Eye (tissue), 1 donor: ENCODE measurements at places on chromosomes 16 and 17.

GRCh38 chr16:31354394-31355291 lies at the start of gene ITGAX:
Gene ITGAX, plus strand, starts transcription at chr16:31355176. Its CDS starts 79 bp downstream, at chr16:31355255.
- no peak for DNase-seq

- DNase-seq, result no peak
These were observed 7.6 kb downstream of the TBC1D16 start for GRCh38 chr17:80028030-80028429.

DNA sequence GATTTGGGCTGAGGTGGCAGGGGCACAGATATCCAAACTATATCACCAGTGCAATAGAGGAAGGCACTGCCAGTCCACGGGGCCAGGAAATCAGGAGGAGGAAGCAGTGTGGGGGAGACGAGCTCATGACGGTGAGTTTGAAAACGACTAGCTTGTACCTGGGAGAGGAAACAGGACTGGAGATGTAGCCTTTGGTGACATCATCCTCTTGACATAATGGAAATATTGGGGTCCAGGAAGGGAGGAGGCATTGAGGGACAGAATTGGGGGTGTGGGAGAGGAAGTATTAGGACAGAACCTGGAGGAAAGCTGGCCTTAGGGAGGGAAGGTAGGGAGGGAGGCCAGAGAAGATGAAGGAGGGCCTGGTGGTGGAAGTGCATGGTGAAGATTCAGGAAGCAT lies 109.1 kb downstream of the RGS9 start:
- no peak for DNase-seq

DNA sequence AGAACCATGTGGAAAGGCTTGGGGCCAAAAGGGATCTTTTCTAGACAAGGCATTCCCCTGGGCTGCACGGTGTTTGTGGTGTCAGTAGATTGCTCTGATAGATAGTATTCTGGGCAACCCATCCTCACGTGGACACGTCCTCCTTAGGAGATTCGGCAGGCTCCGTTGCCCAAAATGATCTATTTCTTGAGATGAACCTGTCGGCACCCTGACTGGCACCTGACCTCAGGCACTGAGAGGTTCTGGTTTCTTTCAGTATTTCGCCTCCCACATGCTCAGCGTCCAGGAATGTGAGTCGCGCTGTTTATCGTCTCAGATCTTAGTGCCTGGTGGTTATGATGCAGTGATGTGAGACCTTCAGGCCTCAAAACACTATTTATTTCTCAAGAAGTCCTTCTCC lies 89.7 kb downstream of the MARCHF10 start:
- DNase-seq, result no peak

GRCh38 chr16:67923414-67924116 lies 8.1 kb downstream of the CTRL start:
- no peak for DNase-seq

DNA sequence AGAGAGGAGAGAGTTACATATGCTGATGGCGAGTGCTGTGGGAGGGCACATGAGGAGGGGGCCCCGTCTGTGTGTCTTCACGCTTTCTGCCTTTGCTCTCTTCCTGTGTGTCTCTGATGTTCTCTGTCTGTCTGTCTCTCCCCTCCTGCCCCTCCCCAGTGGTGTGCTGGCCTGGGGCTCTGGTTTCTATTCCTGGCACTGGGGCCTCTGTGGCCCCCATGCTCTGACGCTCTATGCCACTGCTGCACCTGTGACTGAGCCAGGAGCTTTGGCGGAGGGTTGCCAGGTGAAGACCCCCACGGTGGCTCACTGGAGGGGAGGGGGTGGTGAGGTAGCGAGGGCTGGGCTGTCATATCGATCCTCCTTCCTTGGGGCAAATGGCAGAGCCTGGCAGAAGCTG lies 24.6 kb upstream of the BRD7 start:
- DNase-seq, result no peak

GRCh38 chr16:29014561-29015069 lies 29.8 kb downstream of the LAT start:
- DNase-seq, result no peak

- DNase-seq, result no peak
These were observed 184.8 kb downstream of the IRX5 start for GRCh38 chr16:55115506-55115905.

DNA sequence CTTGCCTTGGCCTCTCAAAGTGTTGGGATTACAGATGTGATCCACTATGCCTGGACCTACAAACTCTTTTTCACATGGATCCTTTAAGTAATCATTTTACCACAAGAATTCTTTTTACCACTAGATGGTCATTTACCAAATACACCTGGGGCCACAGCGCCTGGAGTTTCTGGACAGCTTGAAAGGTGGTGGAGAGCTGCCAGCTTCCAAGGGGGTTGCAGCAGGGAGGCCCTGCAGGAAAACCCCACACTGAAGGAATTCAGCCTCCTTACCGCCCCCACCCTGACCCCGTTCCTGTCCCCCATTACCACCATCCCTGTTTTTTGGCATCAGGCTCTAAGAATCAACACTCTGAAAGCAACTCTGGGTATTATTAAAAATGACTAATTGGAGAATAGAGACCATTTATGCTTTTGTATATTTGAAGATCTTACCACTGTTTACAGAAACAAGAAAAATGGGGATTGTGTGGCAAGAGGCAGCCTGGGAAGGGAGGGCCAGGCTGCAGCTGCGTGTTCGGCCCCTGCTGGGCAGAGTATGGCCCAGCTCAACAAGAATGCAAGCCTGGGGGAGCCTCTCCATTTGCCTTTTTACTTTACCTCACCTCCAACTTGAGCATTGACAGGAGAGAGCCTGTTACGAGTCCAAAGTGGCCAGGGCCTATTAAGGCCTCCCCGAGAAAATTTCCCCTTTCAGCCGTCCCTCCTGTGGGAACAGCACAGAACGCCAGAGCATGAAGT lies 209.9 kb downstream of the ZFHX3 start:
- DNase-seq, result no peak

DNA sequence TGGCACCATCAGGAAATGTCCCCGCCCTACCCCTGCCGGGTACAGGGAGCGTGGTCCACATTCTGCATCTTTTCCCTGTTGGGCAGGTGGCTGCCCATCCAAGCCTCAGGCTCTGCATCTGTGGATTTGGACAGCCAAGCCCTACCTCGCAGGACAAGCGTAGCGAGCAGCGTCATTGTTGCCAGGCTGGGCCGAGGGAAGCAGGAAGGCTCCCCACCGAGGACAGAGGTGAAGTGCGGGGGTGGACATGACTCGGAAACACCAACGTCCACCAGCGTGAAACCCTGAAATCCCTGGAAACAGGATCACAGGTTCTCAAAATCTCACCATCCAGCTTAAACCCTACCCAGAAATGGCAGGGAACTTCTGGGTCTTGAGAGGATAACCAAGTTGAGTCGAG lies 73.6 kb downstream of the SOCS1 start:
- no peak for DNase-seq

DNA sequence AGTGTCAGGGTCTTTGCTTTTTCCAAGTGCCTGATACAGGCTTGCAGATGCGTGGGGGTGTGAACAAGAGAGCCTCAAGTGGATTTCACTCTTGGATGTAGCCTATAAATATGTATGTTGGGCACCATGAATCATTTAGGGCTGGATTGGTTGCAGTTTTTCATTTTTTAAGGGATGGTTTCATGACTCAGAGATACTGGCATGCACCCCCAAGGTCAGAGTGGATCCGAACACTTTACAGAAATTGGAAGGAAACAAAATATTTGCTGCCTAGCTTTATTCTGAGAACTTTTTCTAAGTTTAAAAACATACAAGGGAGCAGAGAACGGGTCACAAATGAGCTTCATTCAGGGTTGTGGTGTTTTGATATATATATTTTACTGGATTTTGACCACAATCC lies 436.8 kb upstream of the ERCC4 start:
- no peak for DNase-seq

DNA sequence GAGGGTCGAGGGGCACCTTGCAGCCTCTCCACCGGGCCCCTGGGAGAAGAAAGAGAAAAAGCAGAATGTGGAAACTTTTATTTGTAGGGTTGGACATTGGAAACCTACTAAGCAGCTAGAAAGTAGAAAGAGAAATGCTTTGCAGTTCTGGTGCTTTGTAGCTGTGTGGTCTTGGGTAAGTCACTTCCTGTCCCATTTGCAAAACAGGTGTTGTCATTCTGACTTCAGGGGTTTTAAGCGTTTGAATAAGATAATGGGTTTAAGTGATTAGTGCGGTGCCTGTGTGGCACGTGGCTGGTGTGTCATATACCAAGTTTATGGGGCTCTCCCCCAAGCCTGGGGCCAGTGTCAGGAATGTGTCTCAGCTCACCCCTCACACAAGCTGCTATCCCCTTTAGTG lies 1.6 kb downstream of the CA4 start:
- no peak for DNase-seq

DNA sequence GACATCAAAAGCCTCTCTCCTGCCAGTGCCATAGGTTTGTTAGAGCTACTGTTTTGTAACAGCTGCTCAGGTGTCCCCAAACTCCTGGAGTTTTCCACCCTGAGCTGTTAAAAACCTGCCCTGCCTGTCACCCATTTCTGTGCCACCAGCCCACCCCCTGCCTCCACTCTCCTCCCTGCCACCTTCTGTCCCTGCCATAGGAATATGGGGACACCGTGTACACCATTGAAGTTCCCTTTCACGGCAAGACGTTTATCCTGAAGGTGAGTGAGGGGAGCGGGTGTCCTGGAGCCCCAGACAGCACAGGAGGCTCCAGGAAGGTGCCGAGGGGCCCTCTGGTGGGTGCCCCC lies 5.2 kb upstream of the TCAP start:
- DNase-seq, result no peak

- DNase-seq, result peak; percentile 66
These were observed 66.3 kb downstream of the ZNF423 start for GRCh38 chr16:49789616-49790015.

DNA sequence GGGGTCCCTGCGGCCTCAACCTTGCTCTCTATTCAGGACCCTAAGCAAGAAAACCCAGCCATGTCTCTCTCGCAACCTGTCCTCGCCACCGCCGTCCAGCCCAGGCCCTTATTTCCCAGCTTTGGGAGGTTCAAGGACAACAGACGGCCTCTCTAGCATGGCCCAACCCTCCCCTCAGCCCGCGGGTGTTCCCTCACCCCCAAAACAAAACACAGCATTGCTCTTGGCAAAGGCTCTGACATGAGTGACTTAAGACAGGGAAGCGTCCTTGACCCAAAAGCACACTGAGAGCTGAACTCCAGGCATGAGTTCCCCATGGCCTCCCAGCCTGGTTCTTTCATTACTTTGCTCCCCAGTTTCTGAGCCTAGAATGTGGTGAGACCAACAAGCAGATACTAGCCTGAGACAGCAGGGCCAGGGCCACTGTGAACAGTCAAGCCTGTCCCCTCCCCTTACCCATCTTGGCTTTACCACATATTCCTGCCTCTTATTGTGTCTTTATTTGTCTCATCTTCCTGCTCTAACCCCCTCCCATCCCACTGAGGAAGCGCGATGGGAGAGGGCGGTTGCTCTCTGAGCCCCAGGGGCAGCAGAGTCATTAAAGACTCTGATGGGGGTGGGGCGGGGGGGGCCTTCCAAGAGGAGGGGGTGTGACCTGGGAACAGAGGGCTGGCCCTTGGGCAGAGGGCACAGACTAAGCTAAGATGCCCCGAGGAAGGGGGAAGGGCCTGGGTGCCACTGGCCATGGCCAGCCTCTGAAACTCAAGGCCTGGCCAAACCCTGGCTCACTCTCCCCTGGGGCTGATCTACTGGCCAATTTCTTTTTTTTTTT lies 11.8 kb downstream of the SREBF1 start:
- DNase-seq, result peak; percentile 51

DNA sequence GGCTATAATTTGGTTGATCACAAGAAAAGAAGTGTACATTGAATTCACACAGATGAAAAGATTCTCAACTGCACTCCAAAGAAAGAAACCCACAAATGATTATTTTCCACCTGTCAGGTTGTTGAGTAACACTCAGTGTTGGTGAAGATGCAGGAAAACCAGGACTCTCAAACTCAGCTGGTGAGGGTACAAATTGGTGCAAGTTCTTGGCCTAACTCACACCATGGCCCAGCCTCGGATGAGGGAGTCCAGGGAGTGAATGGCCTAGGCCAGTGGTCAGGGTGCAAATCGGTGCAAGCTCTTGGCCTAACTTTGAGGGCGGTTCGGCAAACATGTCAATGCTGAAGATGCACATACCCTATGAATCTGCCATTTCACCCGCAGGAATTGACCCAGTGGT lies 8.6 kb downstream of the SCNN1B start:
- no peak for DNase-seq

DNA sequence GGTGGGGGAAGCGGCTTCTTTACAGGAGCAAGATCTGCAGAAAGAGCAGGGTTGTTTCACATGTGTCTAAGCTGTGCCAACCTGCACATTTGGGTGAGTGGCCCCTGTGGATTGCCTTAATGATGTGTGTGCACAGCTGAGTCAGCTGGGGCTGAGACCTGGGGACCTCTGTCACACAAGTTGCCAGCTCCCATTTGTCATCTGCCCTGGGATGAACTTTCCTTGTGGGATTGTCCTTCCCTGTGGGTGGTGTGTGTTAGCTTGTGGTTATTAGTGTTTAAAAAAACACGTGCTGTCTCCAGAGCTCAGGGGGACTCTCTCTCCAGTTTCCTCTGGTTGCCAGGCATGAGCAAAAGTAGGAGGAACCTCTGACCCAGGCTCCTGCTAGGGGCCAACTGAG lies 400.5 kb upstream of the CCL2 start:
- DNase-seq, result peak; percentile 20

DNA sequence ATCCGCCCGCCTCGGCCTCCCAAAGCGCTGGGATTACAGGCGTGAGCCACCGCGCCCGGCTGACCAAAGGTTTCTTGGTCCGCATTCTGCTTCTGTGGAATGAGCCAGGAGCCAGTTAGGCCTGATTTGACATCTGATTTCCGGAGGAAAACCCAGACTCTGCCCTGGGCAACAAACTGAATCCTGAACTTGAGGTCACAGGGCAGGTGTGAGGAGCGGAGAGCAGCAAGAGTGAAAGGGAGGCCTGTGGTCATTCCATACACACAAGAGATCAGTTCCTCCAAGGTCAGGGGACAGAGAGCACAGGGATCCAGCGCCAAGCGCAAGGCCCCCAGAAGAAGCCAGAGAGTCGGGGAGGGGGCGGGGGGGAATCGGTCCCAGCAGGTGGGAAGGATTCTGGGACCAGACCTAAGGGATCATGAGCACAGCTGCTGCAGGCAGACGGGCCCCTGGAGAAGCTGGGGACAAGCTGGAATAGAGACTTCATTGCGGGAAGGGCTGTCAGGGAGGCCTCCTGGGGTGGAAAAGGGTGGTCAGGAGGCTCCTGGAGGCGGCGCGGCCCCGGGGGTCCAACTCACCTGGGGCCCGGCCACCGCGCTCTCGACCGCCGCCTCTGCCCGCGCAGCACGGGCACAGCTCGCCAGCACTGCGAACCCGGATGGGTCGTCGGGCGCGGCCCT lies 436 bp downstream of the SHPK start:
- DNase-seq, result no peak

GRCh38 chr17:74632617-74633016 lies 9.1 kb upstream of the CD300E start:
- no peak for DNase-seq

- DNase-seq, result peak; percentile 10
These were observed 37.1 kb upstream of the BCAS3 start for GRCh38 chr17:60640503-60640902.

GRCh38 chr16:89764711-89765201 lies 43.4 kb downstream of the ZNF276 start:
- no peak for DNase-seq
